ENCODE measurements at places on chromosomes 7 and 10.

DNA sequence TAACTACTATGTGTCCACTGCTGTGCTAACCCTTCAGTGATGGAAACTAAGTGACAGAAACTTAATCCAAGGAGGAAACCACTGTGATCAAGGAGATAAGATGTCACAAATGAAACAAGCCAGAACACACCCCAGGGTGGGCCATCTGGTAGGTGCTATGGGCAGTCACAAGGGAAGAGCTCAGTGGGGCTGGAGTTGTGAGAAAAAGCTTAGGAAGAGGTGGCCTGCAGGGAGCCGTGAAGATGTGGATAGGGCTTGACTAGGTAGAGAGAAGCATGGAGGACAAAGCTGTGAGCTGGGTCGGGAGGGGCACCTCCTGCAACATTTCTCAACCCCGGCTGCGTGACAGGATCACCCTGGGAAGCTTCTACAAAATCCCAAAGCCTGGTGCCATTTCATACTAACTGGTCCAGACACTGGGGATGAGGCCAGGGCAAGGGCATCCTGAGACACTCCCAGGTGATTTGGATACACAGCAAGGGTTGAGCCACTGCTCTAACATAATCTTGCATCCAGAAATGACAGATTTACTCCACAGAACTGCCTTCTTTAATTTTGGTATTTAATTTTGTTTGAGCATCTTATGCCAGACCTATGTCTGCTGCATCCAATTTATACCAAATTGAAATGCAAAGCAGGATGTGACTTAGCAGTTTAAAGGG lies 69.3 kb downstream of the OSBPL3 start:
- DNase-seq = no peak

GRCh38 chr7:101783381-101784181 lies 33.8 kb upstream of the CUX1 start:
- DNase-seq = no peak

DNA sequence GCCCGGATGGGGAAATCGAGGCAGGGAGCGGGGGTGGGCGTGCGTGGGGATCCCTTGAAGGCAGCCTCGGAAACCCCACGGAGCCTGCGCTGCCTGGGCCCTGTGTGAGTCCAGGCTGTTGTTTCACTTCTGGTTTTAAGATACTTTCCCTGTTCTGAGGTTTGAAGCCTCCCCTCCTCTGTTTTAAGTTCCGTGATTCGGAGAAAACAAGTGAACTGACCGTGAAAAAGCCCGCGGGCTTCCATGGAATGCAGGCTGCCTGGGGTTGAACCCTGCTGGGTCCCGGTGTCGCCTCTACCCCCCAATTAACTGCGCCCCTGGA lies 401 bp downstream of the LRRC27 start:
- DNase-seq = no peak

- DNase-seq = no peak
Measured at GRCh38 chr7:140631602-140632001, 9.0 kb downstream of the DENND2A start.

DNA sequence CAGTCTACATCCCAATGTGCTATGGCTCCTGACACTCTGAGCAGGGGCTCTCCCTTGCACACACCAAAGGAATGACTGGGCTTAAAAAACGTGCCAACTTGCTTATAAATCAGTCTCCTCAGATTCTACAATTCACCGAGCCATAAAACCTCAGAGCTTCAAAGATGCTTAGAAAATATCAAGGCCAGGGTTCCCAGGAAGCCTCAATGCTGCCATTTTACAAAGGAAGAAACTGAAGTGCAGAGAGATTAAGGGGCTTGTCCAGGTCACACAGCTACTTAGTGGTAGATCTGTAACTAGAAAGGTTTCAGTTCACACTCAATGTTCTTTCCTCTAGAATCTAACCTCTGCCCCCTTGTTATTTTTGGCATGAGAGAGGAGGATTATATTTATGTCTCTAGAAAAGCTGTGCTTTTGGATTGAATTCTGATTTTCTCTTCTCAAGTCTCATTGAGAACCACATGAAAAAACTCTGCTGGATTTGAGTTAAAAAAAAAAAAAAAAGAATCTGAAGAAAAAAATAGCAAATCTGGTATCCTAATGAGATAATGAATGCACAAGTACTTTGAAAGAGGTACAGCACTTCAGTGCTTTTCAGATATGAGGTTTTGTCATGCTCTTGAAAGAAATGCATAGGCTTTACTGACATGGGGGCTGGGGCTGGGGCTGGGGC lies 22.3 kb upstream of the TSPAN33 start:
- DNase-seq = no peak

DNA sequence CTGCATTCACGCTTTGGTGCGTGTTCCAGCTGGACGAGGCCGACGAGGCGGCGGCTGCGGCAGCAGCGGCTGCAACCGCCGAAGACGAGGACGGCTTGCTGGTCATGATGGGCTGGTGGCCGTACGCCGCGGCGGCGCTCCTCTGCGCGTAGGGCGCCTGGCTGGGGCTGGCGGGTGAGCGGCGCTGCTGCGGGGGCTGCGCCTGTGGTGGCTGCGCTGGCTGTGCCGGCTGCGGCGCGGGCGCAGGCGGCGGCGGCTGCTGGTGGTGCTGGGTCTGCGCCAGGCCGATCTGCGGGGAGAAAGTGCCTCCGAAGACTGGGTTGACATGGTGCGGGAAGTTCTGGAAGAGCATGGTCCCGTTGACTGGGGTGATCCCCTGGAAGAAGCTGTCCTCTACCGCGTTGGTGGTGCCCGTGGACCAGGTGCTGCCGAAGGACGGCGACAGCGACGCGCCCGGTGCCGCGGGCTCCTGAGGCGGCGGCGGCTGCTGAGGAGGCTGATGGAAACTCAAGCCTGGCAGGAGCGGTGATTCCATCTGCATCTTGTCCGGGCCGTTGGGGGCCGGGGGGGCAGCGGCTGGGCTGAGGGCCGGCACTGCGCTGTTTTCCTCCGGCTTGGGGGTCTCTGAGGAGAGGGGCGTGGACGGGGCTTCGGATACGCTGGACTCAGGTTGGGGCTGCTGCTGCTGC lies 51.1 kb downstream of the CPEB3 start:
- peak; percentile 44 for DNase-seq

DNA sequence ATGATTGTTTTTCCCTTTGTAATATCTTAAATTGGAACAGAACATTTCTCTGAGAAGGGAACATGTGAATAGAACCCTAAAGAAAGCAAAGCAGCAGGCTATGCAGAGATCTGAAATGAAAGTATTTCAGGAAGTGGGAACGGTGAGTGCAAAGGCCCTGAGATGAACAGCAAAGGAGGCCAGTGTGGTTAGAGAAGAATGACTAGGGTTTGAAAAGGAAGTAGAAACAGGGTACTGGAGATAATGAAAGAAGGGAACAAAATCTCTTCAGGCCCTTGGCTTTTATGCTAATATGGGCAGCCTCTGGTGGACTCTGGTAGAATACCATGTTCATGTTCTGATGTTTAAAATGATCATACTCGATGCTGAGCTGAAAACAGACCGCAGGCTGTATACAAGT lies 22.2 kb downstream of the ARHGAP21 start:
- DNase-seq = peak; percentile 16

- DNase-seq = no peak
Measured at GRCh38 chr10:132322586-132323048, 9.4 kb upstream of the LRRC27 start.

DNA sequence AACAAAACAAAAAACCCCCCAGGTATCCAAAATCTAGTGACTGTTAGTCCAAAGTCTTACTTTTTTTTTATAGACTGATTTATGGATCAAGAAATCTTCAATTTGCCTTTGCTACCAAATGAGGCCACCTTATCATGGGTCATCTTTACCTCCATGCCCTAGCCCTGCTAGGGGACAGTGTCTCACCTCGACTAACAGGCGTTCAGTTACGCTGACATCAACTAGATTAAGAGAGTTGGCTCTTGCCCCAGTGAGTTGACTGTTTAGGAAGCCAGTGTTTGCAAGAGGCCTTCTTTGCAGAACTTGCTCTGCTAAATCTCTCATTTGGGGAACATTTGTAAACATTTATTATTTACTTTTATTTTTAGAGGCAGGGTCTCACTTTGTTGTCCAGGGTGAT lies 36.9 kb upstream of the WAC start:
- DNase-seq = no peak

GRCh38 chr7:121103579-121103978 lies 115.1 kb downstream of the CPED1 start:
- DNase-seq = no peak

DNA sequence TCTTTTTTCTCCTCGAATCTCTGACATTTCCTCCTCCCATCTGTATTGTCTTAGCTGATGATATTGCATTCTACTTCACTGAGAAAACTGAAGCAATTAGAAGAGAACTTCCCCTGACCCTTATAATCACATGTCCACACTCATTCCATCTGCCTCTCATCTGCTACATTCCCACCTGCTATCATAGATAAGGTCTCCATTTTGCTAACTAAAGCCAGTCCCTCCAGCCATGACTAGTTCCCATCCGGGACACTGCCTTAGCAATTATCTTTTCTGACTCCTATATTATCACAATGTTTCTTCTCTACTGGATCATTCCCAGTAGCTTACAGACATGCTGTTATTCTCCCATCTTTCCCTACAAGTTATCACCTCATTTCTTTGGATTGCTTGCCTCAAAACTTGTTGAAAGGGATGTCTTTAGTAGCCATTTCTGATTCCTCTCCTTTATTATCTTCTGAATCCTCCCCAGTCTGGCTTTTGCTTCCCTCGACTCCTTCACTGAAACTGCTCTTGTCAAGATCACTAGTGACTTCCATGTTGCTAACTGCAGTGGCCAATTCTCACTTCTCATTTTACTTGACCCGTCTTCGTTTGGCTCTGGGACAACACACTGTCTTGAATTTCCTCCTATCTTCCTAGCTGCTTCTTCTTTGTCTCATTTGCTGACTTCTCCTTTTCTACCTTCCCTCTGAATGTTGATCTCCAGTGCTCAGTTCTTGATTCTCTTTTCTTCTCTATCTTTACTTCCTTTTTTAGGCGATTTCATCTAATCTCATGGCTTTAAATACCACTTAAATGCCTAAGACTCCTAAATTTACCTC lies 35.9 kb downstream of the FZD1 start:
- DNase-seq = no peak

DNA sequence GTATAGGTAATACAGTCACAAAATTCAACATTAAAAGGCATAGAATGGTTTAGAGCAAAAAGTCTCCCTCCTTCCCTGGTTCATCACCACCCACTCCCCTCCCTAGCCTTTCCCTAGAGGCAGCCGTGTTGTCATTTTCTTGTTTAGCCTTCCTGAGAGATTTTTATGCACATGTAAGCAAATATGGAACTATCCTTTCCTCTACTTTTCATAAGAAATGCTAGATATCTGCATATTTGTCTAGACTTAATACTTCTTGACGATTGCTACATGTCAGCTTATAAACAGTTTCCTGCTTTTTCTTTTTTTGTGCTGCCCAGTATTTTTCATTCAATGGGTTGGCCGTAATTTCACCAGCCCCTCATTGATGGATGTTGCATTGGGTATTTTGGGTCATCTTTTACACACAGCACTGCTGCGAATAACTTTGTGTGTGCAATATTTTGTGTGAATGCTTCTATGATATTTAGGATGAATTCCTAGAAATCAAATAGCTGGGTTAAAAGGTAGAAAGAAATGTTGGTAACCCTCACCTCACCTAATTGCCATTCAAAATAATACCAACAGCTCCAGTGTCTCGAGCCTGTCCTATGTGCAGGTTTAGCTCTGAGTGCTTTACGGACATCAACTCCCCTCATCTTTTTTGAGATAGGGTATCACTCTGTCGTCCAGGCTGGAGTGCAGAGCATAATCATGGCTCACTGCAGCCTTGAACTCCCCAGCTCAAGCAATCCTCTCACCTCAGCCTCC lies 6.9 kb downstream of the IRF5 start:
- no peak for DNase-seq

- no peak for DNase-seq
Measured at GRCh38 chr7:116871061-116871700, 8.8 kb downstream of the CAPZA2 start.

GRCh38 chr7:131691454-131692130 lies 135.2 kb upstream of the PODXL start:
- DNase-seq = no peak

GRCh38 chr10:77101341-77101740 lies 536.3 kb downstream of the KCNMA1 start:
- no peak for DNase-seq

DNA sequence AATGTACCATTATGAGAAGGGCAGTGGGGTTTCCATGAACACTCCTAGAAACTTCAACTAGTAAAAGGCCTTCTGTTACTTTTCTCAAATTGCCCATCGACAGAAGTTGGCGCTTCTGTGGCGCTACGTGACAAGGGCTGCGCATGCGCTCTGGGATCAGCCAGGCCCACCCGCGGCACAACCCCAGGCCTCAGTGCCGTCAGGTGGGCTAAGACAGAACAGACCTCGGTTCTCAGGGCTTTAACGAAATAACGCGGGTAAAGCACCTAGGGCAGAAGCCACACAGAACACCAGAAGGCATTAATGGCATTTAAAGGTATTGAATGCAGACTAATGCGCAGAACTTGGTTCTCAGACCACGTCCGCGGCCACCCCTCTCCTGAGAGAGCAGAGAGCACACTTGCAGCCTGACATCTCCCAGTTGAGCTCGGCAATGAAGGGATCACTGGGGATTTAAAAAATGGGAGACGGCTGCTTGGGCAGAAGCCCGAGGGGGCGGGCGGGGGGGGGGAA lies 67.6 kb upstream of the CTNNA3 start:
- peak; percentile 87 for DNase-seq

DNA sequence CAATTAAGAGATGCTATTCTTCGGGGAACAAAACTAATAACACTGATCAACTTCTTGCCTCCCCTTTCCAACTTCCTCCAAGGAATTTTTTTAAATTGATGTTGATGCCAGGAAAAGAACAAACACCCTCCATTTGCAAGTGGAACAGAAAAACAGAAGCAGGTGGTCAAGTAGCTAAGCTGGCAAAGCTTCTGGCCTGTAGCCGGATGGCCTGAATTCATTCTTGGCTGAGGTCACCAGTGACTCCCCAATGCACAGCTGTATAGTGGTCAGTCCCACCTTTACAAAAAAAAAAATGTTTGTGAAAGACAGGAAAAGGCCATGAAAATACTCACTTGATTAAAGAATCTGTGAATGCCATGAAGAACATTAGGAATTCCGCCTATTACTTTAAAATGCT lies 39.1 kb downstream of the DOCK4 start:
- no peak for DNase-seq

Measured in CD4-positive, alpha-beta T cell treated with Interleukin-6 for 4 hours (primary cell).